Activated naive CD4-positive, alpha-beta T cell treated with anti-CD3 and anti-CD28 coated beads for 36 hours (primary cell): ENCODE measurements at places on chromosomes 12 and 14. TPM values are rescaled to one million over a fixed set of nuclear protein-coding genes. Genes with fewer than 3 reads are reported as not detected.

- H3K27me3 ChIP-seq: peaks cover 35% of the 10 kb centered on the region
- H3K4me1 ChIP-seq: peaks cover 4% of the 10 kb centered on the region
- no peak overlapping the region for H3K4me3 ChIP-seq
These were observed 54.0 kb downstream of the BCAT1 start for GRCh38 chr12:24894879-24895278.

GRCh38 chr12:11748903-11749302 lies 99.4 kb downstream of the ETV6 start:
- H3K4me1 ChIP-seq: peaks cover 25% of the 10 kb centered on the region
- no peak for DNase-seq
- no peak overlapping the region for H3K27ac ChIP-seq
- H3K36me3 ChIP-seq: peaks cover 20% of the 10 kb centered on the region

DNA sequence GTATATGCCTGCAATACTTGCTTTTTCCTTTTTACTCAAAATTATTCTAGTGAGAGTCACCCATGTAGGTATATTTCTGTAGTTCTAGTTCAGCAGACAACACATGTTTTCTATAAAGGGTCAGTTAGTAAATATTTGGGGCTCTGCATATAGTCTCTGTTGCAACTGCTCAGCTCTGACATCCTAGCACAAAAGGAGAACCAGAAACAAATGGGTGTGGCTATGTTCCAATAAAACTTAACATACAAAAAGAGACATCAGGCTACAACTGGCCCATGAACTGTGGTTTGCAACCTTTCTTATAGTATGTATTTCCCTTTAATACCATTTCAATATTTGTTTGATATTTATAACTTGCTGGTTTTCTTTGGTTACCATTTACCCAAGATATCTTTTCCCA lies 11.9 kb downstream of the NT5DC3 start:
- H3K27me3 ChIP-seq: no peaks in the 10 kb centered on the region
- peaks cover 5% of the 10 kb centered on the region for H3K36me3 ChIP-seq
- H3K27ac ChIP-seq: no peak overlapping the region
- H3K4me1 ChIP-seq: peaks cover 10% of the 10 kb centered on the region
- no peak overlapping the region for H3K4me3 ChIP-seq
- DNase-seq: no peak

GRCh38 chr12:103841690-103842584 lies 903 bp upstream of the NT5DC3 start:
- H3K27ac ChIP-seq: no peak overlapping the region
- no peaks in the 10 kb centered on the region for H3K27me3 ChIP-seq
- peaks cover 5% of the 10 kb centered on the region for H3K36me3 ChIP-seq

GRCh38 chr12:74488134-74488533 lies 49.5 kb upstream of the ATXN7L3B start:
- H3K27me3 ChIP-seq: peaks cover 2% of the 10 kb centered on the region
- no peak overlapping the region for H3K27ac ChIP-seq
- H3K4me3 ChIP-seq: no peak overlapping the region
- no peaks in the 10 kb centered on the region for H3K36me3 ChIP-seq
- H3K4me1 ChIP-seq: peaks cover 10% of the 10 kb centered on the region

DNA sequence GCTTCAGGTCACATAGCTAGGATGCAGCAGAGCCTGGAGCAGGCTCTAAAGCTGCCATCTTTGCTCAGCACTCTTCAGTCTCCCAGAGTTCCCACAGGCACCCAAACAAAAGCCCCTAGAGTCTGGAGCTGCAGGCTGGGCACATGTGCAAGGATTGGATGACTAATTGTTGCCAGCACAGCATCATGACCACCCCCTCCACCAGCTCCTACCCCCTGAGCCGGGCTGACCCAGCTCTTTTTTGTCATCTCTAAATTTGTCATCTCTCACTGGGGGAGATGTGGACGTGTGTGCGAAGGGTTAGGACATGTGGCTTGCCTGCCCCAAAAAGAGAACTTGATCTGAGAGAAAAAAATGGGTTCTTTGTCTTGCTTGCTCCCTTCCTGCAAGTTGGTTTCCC lies 4.3 kb upstream of the MMP19 start:
- H3K27me3 ChIP-seq: no peaks in the 10 kb centered on the region
- peak; percentile 27 for DNase-seq
- H3K27ac ChIP-seq: no peak overlapping the region
- no peak overlapping the region for H3K4me3 ChIP-seq
- peaks cover 10% of the 10 kb centered on the region for H3K4me1 ChIP-seq

DNA sequence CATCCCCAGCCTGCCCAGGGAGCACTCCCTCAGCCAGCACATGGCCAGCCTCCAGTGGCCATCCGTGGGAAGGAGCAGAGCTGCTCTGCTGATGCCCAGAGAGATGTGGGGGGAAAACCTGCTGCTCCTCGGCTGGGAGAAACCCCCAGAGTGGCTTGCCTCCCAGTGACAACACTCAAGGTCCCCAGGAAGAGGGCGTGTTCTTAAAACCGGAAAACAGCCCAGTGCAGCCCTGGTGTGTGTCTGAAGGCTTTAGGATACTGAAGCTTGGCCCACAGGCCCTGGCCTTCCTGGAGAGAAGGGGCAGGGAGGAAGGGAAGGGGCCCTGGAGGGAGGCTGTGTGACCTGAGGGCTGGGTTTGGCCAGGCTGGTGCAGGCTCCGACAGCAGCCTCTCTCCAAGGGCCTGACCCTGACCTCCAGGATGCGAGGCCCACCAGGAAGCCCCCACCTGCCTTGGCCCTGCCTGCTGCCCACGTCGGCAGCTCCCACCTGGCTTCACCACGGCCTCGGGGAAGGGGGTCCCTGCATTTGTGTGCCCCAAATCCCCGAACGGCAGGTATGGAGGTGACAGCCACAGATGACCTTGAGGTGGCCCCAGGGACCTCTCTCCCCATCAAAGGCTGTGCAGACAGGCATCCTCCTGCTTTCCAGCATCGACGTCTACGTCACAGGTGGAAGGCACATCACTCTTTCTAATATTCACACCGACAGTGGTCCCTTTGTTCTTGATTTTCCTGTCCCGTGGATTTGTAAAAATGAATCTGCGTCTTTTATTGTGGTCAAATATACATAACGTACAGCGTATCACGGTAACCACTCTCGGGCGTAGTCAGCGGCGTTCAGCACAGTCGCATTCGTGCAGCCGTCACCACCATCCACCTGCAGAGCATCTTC lies 190.0 kb upstream of the C14orf180 start:
- H3K4me1 ChIP-seq: peaks cover 52% of the 10 kb centered on the region
- H3K27ac ChIP-seq: no peak overlapping the region
- H3K36me3 ChIP-seq: no peaks in the 10 kb centered on the region
- DNase-seq: peak; percentile 50
- H3K27me3 ChIP-seq: no peaks in the 10 kb centered on the region

- H3K27me3 ChIP-seq: no peaks in the 10 kb centered on the region
- no peaks in the 10 kb centered on the region for H3K36me3 ChIP-seq
- no peaks in the 10 kb centered on the region for H3K4me1 ChIP-seq
These were observed 17.4 kb downstream of the JDP2 start for GRCh38 chr14:75445236-75445635.

GRCh38 chr12:115755061-115755724 lies 522.3 kb downstream of the MED13L start:
- no peaks in the 10 kb centered on the region for H3K36me3 ChIP-seq
- H3K4me3 ChIP-seq: no peak overlapping the region
- DNase-seq: no peak
- peaks cover 11% of the 10 kb centered on the region for H3K27me3 ChIP-seq

DNA sequence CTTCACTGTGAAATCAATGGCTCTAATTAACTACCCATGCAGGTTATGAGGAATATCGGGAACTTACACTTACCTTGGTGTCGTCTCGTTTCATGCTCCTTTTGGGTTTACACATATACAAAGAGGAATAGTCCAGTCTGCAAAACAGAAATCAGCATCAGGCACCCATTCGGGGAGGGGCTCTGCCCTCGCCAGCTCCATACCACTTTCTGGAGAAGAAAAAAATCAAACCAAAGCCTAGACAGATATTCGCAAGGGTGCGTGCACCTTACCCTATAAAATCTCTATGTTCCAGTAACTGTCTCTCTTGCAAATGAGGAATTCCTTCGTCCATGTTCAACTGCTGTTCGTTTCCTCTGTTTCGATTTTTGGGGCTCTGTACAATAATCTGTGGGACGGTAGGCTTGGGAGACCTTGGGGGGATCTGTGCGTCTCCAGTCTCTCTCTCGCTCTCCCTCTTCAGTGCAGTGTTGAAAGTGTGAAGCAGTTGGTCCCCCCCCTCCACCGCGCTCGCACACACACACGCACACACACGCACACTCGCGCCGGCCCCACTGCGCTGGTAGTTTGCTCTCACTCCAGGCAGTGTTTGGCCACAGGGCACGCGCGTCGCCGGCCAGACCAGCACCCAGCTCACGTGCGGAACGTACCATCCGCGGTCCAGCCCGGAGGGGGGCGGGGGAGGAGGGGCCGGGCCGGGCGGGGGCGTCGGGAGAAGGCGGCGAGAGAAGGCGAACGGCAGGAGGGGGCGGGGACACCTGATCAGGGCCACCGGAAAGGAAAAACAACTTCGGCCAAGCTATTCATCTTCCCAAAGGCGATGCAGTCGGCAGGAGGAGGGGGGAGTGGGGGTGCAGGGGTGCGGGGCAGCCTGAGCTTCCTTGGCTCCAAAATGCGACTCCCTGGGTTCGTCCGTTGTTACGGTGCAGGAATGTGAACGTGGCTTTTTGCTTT lies at the start of gene BHLHE41:
TSS of gene BHLHE41 (minus strand) at position 592 of the 954 bp plus-strand sequence. CDS start at position 334, 258 bp downstream.
- H3K4me1 ChIP-seq: peaks cover 23% of the 10 kb centered on the region
- peak; percentile 16 for DNase-seq
- H3K36me3 ChIP-seq: no peaks in the 10 kb centered on the region
- no peak within 1 kb of the TSS for H3K27ac ChIP-seq
- H3K27me3 ChIP-seq: peaks cover 67% of the 10 kb centered on the region
- peak within 1 kb of the TSS; percentile 82 for H3K4me3 ChIP-seq

GRCh38 chr12:129750421-129750820 lies 153.4 kb downstream of the TMEM132D start:
- H3K27ac ChIP-seq: no peak overlapping the region
- no peaks in the 10 kb centered on the region for H3K27me3 ChIP-seq
- no peak for DNase-seq
- H3K4me1 ChIP-seq: no peaks in the 10 kb centered on the region

DNA sequence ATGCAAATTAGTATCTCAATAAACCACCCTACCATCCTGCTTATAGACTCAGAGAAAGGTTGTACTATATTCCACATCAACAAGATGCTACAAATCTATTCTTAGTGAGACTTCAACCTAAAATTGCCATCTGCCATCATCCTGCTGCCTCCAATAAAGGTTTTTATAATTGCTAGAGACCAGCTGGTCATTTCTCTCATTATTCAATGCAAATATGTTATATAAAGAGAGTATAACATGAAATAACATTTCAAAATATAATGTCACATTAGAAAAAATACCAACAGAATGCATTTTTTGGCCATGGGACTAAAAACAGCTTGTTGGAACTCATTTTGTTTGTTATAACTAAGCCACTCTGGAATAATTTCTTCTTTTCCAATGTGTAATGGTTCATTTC lies 247.3 kb downstream of the LRIG3 start:
- no peak overlapping the region for H3K4me3 ChIP-seq
- H3K27ac ChIP-seq: no peak overlapping the region
- H3K4me1 ChIP-seq: no peaks in the 10 kb centered on the region
- no peaks in the 10 kb centered on the region for H3K36me3 ChIP-seq
- H3K27me3 ChIP-seq: no peaks in the 10 kb centered on the region

GRCh38 chr12:93957168-93957567 lies 191.2 kb upstream of the PLXNC1 start:
- no peak overlapping the region for H3K4me3 ChIP-seq
- no peaks in the 10 kb centered on the region for H3K36me3 ChIP-seq
- H3K27ac ChIP-seq: no peak overlapping the region
- DNase-seq: no peak

DNA sequence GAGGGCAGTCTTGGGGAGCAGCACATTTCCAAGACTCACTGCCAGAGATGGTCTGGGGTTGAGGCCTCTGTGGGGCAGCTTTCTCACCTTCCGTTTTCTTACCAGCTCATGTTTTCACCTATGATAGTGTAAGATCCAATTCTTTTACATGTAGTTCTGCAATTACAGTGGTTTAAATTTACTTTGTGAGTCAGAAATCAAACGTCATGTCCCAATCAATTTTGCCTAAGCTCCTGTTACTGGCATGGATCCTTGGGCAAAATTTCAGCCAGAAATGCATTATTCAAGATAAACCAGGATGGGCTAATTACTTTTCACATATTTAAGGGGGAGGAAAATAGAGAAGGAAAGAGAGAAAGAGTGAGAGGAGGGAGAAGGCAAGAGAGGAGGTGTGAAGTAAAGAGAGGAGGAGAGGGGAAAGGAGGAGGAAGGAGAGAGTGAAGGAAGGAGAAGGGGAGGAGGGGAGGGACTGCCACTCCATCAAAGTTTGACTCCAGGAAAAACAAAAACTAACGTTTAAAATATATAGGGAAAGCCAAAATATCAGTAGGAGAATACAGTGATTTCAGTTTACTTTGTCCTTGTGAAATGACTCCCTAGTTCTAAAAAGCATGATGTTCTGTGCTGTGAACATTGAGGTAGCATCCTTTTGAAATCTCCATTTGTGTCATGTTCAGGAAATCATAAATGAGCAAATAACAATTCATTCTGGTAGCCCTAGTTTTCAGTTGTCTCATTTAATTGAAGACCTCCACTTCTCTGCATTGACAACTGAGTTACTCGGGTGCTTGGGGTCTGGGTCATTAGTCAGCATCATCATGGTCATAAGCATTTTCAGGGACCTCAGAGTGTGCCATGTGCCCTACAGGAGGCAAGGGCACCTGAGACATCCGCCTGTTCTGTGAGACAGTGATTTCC lies 3.0 kb downstream of the BMAL2 start:
- H3K27ac ChIP-seq: no peak overlapping the region
- no peak for DNase-seq
- peaks cover 41% of the 10 kb centered on the region for H3K27me3 ChIP-seq
- H3K36me3 ChIP-seq: peaks cover 4% of the 10 kb centered on the region
- H3K4me3 ChIP-seq: no peak overlapping the region

GRCh38 chr12:53076461-53076860 lies 2.7 kb downstream of the SPRYD3 start:
- H3K4me1 ChIP-seq: peaks cover 33% of the 10 kb centered on the region
- no peak overlapping the region for H3K4me3 ChIP-seq
- H3K27ac ChIP-seq: no peak overlapping the region
- H3K36me3 ChIP-seq: peaks cover 18% of the 10 kb centered on the region
- H3K27me3 ChIP-seq: no peaks in the 10 kb centered on the region

DNA sequence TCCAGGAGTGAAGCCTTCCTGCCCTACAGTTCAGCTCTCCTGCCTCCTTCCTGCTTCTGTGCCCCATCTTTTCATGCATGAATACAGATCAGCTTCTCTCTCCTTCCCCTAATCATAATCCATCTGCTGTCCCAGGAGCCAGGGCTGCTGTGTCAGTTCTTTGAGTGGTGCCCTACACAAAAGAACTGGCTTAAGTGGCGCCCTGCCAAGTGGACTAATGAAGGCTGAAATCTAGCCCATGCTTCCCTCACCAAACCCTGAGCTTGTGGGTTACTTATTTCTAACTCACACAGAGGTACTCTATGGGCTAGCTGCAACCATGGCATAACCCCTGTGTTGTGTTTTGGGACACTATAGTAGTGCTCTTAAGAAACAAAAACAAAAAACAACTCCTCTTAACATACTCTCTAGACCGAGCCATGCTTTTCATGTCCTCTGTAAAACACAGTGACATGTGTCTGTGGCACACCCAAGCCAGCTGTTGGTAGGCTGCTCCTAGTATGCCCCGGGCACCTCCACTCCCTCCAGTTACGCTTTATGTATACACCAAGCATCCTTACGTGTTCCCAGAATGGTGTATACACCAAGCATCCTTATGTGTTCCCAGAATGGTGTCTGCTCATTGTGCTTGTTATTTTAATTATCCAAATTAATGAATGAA lies 19.3 kb upstream of the ETV6 start:
- H3K4me3 ChIP-seq: no peak overlapping the region
- H3K36me3 ChIP-seq: no peaks in the 10 kb centered on the region
- H3K4me1 ChIP-seq: no peaks in the 10 kb centered on the region
- DNase-seq: no peak
- H3K27me3 ChIP-seq: no peaks in the 10 kb centered on the region

DIO2 gene
- total RNA-seq: not detected

CD163 gene
- total RNA-seq: not detected

ENDOU gene
- not detected for total RNA-seq

PLEKHD1 gene
- not detected for total RNA-seq

SERPINA10 gene
- total RNA-seq: not detected

HRK gene
- total RNA-seq: not detected
